ENCODE measurements at places on chromosomes 6 and 20.
A peak's percentile ranks its signal among the peaks of the same experiment; 100 is the strongest.

DNA sequence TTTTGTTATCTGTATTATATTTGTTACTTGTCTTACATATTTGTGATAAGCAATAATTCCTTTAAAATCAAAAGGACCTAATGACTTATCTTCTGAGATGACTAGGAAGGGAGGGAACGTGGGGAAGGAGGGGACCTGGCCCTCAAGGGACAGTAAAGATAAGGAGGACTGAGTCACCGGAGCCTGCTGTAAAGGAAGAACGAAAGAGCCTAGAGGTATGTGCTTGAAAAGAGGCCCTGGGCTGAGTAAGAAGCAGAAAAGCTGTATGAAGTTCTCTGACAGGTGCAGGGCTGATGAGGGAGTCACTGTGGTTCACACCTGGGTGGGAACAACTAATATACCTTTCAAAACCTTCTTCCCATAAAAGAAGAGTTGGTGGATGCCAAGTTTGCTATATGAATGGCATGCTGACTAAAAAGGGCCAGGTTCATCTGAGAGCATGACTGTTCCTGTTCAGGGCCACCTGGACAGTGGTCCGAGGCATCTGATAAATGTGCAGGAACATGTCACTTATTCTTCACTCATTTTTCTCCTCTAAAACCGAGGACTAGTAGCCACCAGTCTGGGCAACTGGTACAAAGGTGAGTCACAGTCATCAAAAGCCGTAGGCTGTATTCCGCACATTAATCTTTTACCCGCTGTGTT is 111.3 kb downstream of the TNFAIP3 start:
- DNase-seq, result no peak

GRCh38 chr6:147530132-147531060 is 21.9 kb downstream of the SAMD5 start:
- DNase-seq, result no peak

DNA sequence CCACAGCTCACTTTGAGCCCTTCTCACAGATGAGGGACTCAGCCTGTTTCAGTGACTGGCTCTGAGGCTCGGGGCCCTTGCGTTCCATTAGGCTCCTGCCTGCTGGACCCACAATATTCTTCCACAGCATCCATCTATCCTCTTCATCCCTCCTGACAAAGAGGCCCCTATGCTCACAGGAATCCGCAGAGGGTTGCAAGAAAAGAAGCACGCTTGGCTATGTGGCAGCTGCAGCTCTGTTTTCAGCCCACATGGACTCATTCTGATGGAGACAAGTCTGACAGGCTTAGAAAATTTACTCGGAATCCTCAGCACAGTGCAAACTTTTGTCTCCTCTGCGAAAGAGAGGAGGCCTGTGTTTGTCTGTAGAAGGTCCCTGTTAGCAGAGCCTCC is 207.5 kb downstream of the SYNDIG1 start:
- DNase-seq, result no peak

DNA sequence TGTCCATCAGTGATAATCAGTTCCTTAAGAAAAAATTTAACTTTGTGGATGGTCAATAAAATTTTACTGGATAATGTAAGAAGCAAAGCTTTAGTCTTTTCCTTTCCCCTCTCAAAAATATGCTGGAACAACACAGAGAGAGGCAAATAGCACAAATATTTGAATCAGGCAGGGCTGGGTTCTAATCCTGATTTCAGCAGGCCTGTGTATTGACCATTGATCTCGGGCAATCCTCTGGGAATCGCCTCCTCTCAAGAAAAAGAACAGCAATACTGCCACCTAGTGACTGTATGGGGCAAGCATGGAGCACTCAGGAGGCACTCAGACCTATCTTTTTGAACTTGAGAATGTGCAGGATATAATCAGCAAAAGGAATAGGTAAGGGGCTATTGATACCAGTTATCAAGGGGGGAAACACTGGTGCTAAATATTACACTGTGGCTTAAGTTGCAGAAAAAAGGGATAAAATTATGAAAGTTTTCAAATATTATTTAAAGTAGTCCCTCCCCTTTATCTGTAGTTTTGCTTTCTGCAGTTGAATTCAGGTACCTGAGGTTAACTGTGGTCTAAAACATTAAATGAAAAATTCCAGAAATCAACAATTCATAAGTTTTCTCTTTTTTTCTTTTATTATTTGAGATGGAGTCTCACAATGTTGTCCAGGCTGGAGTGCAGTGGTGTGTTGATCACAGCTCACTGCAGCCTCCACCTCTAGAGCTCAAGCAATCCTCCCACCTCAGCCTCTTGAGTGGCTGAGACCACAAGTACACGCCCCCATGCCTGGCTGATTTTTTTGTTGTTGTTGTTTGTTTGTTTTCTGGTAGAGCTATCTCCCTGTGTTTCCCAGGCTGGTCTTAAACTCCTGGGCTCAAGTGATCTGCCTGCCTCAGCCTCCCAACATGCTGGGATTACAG is 91.8 kb upstream of the NHSL1 start:
- peak; percentile 23 for DNase-seq

DNA sequence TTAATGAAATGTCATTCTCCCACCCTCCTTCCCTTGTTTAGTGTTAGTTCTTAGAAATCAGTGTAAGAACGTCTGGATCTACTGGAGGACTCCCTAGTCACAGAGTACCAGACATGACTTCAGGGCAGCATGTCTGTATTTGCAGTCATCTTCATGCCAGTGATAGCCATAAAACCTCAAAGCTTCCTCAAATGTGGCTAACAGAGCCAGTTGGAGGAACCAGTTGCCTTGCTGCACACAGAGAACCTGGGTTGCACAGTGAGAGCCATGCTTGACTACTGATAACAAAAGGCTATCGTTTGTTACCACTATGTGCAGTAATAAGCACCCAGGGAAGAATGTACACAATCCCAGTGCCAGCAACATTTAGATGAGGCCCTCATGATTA is 20.1 kb downstream of the NT5E start:
- DNase-seq, result no peak

DNA sequence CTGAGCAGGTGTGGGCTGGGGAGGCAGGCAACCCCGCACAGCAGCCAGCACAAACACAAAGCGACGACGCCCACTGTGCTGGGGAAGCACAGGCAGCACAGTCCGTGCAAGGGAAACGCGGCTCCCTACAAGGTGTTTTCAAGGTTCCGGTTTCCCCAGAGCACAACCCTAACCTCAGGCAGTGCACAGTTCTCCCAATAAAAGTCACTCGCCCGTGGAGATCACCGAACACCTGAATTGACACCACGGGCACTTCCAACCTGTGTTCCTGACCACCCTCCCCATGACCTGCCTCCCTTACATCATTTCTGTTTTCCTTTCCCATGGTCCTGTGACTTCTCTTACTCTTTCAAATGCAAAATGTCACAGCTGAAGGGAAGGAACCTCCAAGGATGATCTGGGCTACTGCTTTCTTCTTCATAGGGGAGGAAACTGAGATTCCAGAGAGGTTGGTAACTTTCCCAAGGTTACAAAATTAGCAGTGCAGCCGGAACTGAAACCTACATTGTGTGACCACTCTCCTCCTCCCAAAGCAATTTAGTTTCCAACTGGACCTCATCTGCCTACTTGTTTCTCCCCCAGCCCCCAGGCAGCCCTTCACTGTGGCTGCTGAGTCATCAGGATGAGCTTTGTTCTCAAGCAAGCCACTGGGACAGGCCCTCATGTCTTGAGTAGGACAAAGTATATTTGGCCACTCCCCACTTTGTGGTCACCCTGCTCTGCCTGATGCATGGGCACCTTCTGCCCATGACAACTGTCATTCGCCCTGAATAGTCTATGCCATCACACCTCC is 125.3 kb downstream of the ATXN1 start:
- DNase-seq, result peak; percentile 6

DNA sequence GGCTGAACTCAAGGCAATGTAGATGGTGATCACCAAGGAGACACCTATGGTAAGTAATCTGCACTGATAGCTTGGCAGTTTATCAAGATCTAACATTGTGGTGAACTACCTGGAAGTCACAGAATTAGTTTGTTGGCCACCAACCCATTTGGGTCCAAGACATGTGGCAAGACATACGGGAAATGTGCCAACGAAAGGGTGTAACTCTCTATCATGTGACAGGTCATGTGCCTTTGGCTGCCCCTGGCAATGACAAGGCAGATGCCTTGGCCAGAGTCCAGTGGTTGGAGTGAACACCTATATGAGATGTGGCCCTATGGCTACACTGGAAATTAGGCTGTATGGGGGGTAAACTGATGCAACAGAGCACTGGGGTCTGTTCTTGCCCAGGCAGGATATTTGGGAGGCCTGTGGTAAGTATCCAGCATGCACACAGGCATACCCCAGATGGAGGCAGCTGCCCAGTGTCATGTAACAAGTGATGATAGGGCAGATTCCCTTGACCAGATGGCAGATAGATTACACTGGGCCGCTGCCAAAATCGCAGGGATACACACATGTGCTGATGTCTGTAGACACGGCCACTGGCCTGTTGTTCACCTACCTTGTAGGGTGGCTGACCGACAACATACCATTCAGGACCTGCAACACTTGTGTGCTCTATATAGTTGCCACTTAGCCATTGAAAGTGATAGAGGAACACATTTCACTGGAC is 35.5 kb upstream of the HSF2 start:
- DNase-seq, result no peak

- no peak for DNase-seq
These were observed 402.5 kb downstream of the CD83 start for GRCh38 chr6:14520029-14520428.

DNA sequence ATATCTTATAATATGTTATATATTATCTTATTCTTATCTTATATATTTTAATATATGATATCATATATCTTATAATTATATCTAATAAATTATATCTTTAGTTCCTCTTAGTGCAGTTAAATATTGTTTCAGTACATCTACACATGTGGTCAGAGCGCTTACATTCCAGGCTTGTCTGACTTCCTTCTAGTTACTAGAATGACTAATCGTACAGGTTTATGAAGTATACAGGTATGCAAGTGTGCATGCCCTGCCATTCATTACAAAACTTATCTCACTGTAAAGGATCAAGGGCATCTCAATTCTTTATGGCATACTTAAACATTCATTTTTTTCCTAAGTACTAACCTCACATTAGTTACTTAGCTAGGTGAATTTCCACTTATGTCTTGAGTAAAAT is 1278.0 kb upstream of the MAP3K7 start:
- DNase-seq, result no peak

GRCh38 chr6:108171918-108172516 is 6.2 kb downstream of the NR2E1 start:
- no peak for DNase-seq

Measured in substantia nigra (tissue), 51 donors.